ENCODE measurements at places on chromosomes 12 and 14.

- DNase-seq = no peak
These were observed 20.1 kb downstream of the APOBEC1 start for GRCh38 chr12:7645395-7646177.

GRCh38 chr12:22248121-22248520 is 86.4 kb downstream of the ST8SIA1 start:
- DNase-seq = no peak

- DNase-seq = no peak
These were observed 104.5 kb downstream of the ETNK1 start for GRCh38 chr12:22729431-22729956.

DNA sequence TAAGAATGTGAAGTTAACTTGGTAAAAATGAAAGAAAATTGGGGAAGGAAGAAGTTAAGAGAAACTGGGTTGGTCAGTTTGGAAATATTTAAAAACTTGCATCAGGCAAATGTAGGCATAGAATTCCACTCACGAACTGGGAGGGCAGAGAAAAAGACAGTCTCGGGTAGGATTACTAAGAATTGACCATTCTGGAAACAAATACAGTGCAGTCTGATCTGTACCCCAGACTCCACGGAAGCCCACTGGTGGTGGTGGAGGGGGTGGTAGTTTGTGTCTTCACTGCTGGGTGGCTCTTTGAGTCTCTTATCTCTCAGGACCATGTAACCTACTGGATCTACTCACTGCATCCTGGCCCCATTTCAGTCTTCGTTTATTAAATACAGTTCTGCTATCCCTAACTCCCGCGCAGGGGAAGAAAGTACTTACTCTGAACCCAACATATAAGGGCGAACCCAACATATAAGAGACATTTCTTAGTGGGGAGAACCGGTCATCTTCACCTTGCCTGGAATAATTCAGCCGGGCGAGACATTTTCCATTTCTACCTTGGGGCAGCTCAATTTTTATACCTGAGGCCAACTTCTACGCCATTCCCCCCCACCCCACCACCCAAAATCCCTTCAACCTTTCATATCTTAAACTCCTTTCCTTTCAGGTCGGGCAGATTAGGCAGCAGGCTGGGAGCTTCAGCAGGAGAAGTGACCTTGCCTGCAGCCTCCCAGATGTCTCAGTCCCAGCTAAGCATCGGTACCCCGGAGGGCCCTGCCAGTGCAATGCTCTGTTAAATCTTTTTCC is 1.7 kb downstream of the SLC2A3 start:
- no peak for DNase-seq

- DNase-seq = no peak
These were observed 13.5 kb downstream of the WNK1 start for GRCh38 chr12:765840-766239.

DNA sequence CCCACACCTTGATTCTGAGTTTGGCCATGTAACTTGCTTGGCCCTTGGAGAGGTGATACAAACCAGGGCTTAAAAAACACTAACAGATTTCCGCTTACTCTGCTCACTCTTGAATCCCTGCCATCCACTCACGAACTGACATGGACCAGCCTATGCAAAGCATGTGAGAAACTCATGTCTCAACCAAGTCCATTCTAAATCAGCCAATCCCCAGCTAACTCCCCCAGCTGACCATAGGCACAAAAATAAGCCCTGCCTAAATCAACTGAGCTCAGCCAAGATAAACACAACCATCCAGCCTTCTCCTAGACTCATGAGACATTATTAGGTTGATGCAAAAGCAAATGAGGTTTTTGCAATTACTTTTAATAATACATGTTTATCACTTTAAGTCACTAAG is 353.9 kb upstream of the TBX3 start:
- DNase-seq = no peak

- DNase-seq = no peak
These were observed 12.4 kb downstream of the TTLL5 start for GRCh38 chr14:75673345-75674035.

DNA sequence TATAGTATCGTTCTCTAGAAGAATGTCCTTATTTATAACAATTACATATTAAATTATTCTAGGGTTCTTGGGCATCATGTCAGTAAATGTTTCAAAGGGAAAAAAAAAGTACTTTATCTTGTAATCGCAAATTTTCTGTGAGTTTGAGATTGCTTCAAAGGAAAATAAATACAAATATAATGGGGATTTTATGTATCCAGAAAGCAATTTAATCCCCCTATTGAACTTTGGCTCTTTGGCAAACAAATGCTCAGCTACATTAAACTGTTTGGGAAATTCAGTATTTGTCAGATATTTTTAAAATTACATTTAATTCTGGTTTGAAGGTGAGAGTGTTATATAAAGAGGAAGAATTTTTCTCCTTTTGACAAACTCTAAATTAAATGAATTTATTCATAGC is 8.0 kb downstream of the ACSS3 start:
- DNase-seq = no peak

DNA sequence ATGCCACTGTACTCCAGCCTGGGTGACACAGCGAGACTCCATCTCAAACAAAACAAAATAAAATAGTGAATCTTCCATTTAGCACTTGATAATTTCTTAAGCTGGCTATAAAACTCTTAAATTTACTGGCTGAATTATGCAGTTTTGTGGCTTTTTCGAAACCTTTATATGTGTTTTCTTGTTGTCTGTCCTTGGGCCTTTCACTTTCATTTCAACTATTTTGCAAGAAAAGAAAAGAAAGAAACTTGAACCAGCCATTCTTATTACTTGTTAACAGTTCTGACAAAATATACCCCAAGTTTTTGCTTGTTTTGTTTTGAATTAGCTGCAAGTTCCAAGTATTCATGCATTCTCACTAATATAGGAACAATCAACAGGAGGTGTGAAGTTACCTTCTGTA is 42.8 kb downstream of the PRICKLE1 start:
- no peak for DNase-seq
